Ovary (tissue), 10 donors: ENCODE measurements at places on chromosomes 1 and 21.
A peak's percentile ranks its signal among the peaks of the same experiment; 100 is the strongest.

DNA sequence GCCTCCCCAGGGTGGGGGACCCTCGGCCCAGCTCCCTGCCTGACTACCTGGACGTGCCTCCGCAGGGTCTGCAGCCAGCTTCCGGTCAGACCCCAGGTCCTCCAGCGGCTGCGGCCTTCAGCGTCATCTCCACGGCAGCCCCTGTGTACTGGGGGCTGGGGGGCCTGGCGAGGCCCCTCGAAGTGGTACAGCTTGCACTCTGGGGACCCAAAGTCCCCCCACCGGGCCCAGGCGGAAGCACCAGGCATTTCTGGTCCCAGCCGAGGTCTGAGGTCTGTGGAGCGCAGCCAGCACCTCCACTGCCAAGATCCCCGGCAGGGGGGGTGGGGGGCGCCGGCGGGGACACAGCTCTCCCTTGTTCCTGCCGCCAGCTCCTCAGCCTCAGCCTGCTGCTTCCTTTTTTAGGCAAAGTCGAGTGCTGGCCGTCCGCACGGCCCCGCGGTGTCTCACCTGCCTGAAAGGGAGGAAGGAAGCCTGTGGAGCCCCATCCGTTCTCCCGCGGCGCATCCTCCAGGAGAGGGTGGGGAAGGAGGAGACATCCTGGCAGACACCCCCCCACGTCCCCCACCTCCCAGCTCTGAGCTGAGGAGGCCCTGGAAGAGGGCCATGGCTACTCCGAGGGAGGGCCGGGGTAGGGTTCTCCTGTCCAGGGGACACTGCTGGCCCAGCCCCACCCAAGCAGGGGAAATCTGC, 1.2 kb upstream of the VWA1 start:
- DNase-seq = peak; percentile 78

GRCh38 chr1:20355828-20356735, 65.4 kb downstream of the VWA5B1 start:
- DNase-seq = no peak

DNA sequence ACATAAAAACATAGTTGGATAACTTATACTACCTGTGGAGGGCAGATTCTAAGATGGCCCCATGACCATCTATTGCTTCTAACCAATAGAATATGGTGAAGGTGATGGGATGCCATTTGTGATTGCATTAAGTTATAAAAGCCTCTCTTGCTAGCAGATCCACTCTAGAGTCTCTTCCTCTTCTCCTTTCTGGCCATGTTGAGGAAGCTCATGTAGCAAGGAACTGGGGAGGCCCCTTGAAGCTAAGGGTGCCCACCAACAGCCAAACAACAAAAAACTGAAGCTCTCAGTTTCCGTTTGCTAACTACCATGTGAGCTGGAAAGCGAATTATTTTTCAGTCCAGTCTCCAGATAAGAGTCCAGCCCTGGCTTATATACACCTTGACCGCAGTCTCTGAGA, 16.0 kb upstream of the AGO1 start:
- DNase-seq = no peak

DNA sequence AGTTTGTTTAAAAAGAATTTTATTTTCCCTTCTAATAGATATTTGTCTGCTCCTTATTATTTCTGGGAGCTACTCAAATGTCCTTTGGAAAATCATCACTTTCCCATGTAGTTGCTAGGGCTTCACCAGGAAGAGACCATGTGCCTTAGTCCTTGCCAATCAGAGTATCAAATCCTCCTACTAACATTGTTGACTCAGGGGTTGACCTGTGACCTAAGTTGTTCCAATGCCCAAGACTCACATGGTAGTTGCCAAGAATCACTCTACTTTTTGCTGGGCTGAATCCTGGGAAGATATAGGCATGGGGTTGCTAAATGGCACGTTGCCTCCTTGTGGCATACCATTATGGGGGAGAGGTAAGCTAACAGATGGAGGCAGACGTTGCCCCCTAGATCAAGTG, 58.2 kb upstream of the FOXD3 start:
- DNase-seq = no peak

DNA sequence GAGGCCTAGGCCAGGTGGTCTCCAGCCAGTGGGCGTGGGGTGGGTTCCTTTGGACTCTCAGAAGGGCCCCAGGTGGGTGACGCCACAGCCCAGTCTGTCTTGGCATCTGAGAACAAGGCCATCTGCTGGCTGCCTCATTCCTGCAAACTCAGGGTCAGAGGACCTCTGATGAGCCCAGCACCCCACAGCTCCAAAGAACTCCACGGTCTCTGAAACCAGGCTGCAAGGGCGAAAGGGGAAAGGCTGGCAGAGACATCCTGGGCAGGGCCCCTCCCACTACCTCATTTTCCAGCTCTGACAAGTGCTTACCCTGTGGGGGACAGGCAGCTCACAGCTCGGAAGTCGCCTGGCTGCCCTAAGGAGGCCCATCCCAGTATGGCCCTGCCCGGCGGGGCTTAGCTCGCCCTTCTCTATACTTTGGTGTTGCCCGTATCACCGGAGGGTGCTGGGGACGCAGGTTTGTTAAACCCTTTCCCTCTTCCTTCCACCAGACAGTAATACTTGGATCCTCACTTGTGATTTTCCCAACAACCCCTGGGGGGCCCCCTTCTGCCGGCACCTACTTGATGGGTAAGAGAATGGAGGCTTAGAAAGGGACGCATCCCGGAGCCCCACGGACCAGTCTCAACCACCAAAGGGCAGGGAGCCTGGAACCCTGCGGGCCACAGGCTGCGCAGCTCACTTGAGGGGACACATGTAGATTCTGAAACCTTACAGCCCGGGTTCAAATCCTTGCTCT, 10.9 kb upstream of the EDN2 start:
- DNase-seq = no peak

- no peak for DNase-seq
Observed at GRCh38 chr1:93554883-93555872, 107.3 kb downstream of the FNBP1L start.

DNA sequence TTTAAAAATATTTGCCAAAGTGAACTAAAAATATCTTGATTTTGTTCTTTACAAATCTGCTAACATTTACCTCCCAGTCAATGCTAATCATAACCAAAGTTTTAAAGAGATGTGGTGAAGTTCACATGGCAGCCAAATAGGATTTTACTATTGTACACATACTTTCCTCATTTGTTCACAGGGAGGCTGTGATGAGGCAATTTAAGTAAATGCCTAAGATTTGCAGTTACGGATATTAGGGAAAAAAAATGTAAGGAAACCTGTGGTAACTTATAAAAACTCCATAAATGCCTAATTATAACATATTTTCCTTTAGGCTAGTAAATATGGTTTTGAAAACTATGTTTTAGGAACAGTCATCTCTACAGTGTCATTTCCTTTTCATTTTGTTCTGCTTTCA, 32.4 kb downstream of the RGS5 start:
- no peak for DNase-seq

- DNase-seq = no peak
Observed at GRCh38 chr1:178412400-178412770, 84.4 kb downstream of the CLEC20A start.

DNA sequence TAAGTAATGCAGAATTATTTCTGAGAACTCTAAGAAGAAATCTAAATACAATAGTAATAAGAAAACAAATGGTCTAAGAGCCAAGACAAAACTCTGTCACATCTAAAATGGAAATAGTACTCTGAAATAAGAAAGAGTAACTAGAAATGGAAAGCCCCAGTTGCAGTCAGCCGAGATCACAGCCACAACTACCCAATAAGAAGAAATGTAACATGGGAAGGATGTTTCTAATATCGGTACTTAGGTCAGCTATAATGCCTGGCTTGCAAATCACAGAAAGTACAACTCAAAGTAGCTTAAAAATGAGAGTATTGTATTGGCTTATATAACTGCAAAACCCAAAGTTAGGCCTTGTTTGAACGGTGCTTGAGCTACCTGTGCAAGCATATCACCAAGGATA, 58.6 kb upstream of the USP25 start:
- DNase-seq = no peak

- no peak for DNase-seq
Observed at GRCh38 chr1:171017426-171017825, 73.3 kb upstream of the FMO3 start.
